ENCODE measurements at places on chromosomes 2 and 18. TPM values are rescaled to one million over a fixed set of nuclear protein-coding genes. Genes with fewer than 3 reads are reported as not detected.

Gene KIF5C
- 2.3 TPM for total RNA-seq

Gene ASIC4
- total RNA-seq = not detected

Gene RAD51AP2
- not detected for total RNA-seq

Gene SALL3
- total RNA-seq = not detected

GRCh38 chr2:233953087-233953801 lies 36.1 kb downstream of the TRPM8 start:
- H3K36me3 ChIP-seq = no peaks in the 10 kb centered on the region
- H3K27me3 ChIP-seq = no peaks in the 10 kb centered on the region

GRCh38 chr18:58362027-58362575 lies 266.8 kb downstream of the ALPK2 start:
- H3K27me3 ChIP-seq = no peaks in the 10 kb centered on the region
- H3K27ac ChIP-seq = peak overlapping the region; percentile 30
- no peak for DNase-seq

DNA sequence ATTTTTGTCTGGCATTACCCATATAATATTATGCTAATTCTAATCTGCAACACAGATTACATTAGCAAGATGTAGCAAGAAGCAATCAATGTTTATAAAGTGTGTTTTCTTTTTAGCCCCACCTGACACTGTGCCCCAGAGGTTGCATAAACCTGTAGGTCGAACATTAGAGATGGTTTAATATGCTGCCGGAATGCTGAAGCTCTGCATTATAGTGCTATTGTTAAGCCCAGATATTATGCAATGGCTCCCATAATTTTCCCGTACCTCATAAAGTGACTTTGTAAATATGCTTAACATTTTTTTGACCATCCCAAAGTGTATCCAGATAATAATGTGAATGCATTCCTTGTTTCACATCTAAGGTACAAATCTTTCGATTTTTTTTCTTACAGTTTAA lies 109.3 kb upstream of the MAP4K3 start:
- no peak overlapping the region for H3K27ac ChIP-seq
- H3K4me3 ChIP-seq = no peak overlapping the region
- H3K4me1 ChIP-seq = peaks cover 6% of the 10 kb centered on the region
- no peaks in the 10 kb centered on the region for H3K27me3 ChIP-seq

GRCh38 chr2:232598293-232598692 lies 35.1 kb upstream of the EFHD1 start:
- no peaks in the 10 kb centered on the region for H3K36me3 ChIP-seq
- no peak overlapping the region for H3K27ac ChIP-seq
- no peaks in the 10 kb centered on the region for H3K4me1 ChIP-seq
- H3K27me3 ChIP-seq = no peaks in the 10 kb centered on the region
- H3K4me3 ChIP-seq = no peak overlapping the region
- DNase-seq = no peak

DNA sequence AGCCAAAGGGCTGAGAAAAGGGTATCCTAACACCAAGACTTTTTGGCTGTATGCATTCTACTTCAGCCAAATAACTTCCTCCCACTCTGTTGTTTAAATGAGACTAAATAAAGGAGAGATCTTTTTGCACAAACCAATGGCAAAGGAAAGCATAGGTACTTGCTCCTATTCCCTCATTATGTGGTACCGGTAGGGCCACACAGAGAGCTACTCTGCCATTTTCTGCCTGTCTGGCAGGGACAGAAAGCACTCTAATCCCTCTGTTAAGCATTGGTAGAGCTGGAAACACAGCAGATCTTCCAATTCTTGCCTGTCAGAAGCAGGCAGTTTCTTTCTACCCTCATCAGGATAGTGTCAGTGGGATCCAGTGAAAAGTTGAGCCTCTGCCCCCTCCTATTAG lies 918.3 kb upstream of the TMEFF2 start:
- H3K27me3 ChIP-seq = no peaks in the 10 kb centered on the region
- DNase-seq = no peak
- no peaks in the 10 kb centered on the region for H3K36me3 ChIP-seq
- no peak overlapping the region for H3K27ac ChIP-seq
- no peak overlapping the region for H3K4me3 ChIP-seq

GRCh38 chr18:63683152-63683551 lies 19.6 kb upstream of the SERPINB11 start:
- no peaks in the 10 kb centered on the region for H3K27me3 ChIP-seq
- H3K27ac ChIP-seq = no peak overlapping the region
- no peak for DNase-seq
- no peaks in the 10 kb centered on the region for H3K36me3 ChIP-seq
- H3K4me3 ChIP-seq = no peak overlapping the region
- no peaks in the 10 kb centered on the region for H3K4me1 ChIP-seq

DNA sequence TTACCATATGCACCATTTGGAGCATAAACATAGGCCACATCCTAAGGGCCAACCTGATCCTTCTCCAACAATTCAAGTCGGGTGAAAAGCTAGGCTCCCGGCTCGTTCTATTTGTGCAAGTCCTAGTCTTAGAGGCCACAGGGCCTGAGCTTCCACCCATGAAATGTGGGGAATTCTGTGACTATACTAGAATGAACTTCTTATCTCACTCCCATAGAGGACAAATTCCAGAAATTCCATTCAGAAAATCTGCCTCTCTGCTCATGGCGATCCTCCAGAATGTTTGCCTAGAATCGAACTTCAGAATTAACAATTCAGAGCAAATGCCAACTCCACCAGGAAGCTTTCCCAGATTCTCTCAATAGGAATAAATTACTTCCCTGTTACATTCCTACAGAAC lies 187.9 kb downstream of the BCL11A start:
- no peak overlapping the region for H3K4me3 ChIP-seq
- H3K27me3 ChIP-seq = no peaks in the 10 kb centered on the region
- no peaks in the 10 kb centered on the region for H3K36me3 ChIP-seq
- no peak for DNase-seq

DNA sequence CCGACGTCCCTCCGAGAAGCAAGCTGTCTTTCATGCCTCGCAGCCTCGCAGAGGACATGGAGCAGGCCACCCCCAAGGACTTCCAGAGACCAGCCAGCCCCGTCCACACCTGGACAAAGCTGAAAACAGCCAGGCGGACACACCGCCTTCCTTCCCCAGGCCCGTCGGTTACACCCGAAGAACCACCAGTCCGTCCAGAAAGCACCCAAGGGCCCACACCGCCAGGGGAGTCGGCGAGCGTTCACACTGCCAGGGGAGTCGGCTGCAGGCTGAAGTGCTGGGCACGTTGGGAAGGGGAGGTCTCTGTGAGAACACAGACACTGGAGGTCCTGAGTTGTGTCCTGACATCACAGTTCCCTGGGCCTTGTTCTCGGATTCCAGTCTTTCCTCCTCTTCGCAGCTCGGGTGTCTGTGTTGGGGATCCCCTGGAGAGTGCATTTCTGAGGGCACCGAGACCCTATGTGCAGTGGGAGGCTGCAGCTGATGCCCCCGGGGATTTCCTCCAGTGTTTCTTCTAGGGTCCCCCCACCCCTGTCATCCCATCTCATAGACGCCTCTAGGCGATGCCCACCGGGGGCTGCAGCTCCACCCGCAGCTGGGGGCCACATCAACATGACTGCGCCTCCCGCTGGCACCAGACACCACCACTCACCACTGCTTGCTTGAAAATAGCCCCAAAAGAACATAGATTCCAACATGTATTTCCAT lies 344.4 kb upstream of the SALL3 start:
- H3K4me3 ChIP-seq = no peak overlapping the region
- no peak overlapping the region for H3K27ac ChIP-seq
- H3K27me3 ChIP-seq = no peaks in the 10 kb centered on the region
- no peaks in the 10 kb centered on the region for H3K4me1 ChIP-seq
- DNase-seq = no peak
- H3K36me3 ChIP-seq = no peaks in the 10 kb centered on the region

GRCh38 chr2:15750433-15750814 lies 158.8 kb downstream of the DDX1 start:
- no peak overlapping the region for H3K27ac ChIP-seq
- no peak for DNase-seq
- H3K36me3 ChIP-seq = no peaks in the 10 kb centered on the region
- H3K4me1 ChIP-seq = peaks cover 8% of the 10 kb centered on the region
- H3K27me3 ChIP-seq = no peaks in the 10 kb centered on the region

DNA sequence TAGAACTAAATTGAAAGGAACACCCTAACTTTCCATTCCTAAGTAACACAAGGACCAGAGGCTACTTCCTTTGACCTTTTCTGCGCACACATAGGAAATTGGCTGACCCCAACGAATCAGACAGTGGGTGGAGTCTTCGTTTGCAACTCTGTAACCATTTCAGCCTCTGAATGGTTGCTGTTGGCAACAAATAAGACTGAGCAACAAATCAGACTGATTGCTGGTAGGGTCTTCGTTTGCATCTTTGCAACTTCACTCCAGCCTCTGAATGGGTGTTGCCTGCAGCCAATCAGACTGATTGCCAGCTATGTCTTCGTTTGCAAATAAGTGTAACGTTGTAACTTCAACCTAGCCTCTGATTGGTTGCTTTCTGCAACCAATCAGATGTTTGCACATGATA lies 34.6 kb downstream of the USP40 start:
- no peak for DNase-seq
- no peak overlapping the region for H3K27ac ChIP-seq
- H3K36me3 ChIP-seq = peaks cover 60% of the 10 kb centered on the region
- no peaks in the 10 kb centered on the region for H3K27me3 ChIP-seq

DNA sequence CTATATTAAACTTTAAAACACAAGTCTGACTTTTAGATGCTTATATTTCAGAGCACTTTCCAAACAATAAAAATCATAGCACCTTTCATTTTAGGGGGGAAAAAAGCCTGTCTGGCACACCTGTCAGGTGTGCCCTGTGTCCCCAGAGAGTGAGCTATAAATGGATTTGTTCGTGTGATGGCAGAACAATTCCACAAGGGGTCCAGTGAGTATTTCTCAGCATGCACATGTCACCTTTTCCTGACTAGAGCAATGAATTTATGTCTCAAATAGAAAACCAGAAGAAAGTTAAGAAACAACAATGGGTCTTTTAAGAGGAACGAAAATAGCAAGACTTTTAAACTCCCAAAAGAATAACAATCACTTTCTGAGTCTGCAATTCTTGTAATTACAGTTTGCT lies 55.9 kb downstream of the ACVR1C start:
- H3K4me3 ChIP-seq = no peak overlapping the region
- H3K36me3 ChIP-seq = no peaks in the 10 kb centered on the region
- no peaks in the 10 kb centered on the region for H3K27me3 ChIP-seq
- H3K4me1 ChIP-seq = no peaks in the 10 kb centered on the region
- DNase-seq = no peak

DNA sequence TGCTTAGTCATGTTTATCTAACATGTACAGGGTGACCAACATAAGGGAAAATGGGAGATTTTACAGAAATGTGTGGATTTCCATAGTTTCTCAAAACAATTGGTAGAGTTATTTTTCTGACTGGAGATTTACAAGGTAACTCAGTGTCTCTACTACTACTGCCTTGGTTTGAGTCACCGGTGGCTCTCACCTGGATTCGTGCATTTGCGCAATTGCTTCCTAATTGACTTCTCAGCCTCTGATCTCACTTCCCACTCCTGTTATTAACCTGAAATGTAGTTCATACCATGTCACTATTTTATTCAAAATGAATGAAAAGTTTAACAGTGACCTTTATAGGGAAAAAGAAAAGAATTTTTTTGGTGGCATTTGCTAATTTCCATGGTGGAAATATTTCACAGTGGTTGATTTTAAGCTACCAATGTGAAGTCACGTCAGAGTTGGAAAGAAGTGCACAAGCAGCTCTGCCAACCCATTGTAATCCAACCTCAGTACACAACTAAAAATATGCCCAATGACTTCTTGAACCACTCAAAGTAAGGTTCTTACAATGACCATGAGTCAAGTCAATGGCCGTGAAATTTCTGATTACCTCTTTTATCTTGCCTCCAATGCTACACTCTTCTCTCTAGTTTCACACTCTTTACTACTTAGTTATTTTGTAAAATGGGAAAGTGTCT lies 94.0 kb downstream of the NYAP2 start:
- no peak overlapping the region for H3K4me3 ChIP-seq
- no peak for DNase-seq
- no peaks in the 10 kb centered on the region for H3K27me3 ChIP-seq
- no peaks in the 10 kb centered on the region for H3K4me1 ChIP-seq
- no peaks in the 10 kb centered on the region for H3K36me3 ChIP-seq
- H3K27ac ChIP-seq = no peak overlapping the region

DNA sequence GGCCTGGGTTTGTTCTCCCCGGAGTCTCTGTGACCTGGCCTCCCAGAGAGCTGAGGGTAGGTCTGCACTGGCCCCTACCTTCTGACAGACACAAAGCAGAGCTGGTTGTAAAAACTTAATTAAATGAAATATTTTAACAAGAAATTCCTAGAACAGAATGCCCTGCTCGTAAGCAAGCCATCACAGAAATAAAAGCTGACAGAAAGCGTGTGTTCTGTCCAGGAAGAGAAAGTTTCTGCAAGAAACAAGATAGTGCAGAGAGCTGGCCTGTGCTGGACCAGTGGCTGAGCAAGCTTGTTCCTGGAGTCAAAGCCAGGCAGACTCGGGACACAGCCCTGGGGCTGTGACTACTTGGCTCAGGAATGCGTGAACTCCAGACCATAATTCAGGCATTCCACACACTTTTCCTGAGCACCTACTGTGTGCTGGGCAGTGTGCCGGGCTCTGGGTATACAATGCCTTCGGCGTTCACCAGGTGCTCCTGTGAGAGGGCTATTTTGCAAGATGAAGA lies 51.6 kb downstream of the APOB start:
- H3K4me1 ChIP-seq = no peaks in the 10 kb centered on the region
- H3K27me3 ChIP-seq = no peaks in the 10 kb centered on the region
- H3K27ac ChIP-seq = no peak overlapping the region
- H3K4me3 ChIP-seq = no peak overlapping the region
- no peak for DNase-seq
- no peaks in the 10 kb centered on the region for H3K36me3 ChIP-seq

DNA sequence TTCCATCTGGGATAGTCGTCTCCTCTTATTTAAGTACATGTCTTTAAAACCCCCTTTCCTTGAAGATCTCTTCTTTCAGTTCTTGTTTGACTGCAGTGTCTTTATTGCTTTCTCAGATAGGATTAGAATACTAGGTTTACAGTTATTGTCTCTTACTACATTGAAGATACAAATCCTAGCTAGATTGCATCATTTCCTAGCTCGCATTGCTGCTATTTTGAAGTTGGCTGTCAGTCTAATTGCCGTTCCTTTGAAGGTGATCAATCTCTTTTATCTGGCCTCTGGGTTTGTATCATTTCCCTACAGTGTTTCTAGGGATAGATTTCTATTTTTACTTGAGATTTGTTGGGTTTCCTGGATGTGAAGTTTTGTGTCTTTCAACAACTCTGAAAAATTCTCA lies 20.9 kb downstream of the ARMC9 start:
- H3K27ac ChIP-seq = no peak overlapping the region
- DNase-seq = no peak
- no peaks in the 10 kb centered on the region for H3K27me3 ChIP-seq
- H3K36me3 ChIP-seq = no peaks in the 10 kb centered on the region
- no peak overlapping the region for H3K4me3 ChIP-seq
- no peaks in the 10 kb centered on the region for H3K4me1 ChIP-seq

DNA sequence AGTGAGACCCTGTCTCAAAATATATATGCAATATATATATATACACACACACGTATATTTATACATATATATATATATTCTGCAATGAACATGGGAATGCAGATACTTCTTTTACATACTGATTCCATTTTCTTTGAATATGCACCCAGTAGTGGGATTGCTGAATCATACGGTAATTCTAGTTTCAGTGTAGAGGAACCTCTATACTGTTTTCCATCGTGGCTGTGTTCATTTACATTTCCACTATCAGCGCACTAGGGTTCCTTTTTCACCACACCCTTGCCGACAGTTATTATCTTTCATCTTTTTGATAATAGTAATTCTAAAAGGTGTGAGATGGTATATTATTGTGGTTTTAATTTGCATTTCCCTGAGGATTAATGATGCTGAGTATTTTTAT lies 52.3 kb upstream of the SLC39A10 start:
- no peak overlapping the region for H3K4me3 ChIP-seq
- H3K27ac ChIP-seq = no peak overlapping the region
- H3K27me3 ChIP-seq = no peaks in the 10 kb centered on the region
- H3K4me1 ChIP-seq = no peaks in the 10 kb centered on the region
- H3K36me3 ChIP-seq = no peaks in the 10 kb centered on the region
